Suppressor macrophage (primary cell): ENCODE measurements at places on chromosomes 2 and 18.

DNA sequence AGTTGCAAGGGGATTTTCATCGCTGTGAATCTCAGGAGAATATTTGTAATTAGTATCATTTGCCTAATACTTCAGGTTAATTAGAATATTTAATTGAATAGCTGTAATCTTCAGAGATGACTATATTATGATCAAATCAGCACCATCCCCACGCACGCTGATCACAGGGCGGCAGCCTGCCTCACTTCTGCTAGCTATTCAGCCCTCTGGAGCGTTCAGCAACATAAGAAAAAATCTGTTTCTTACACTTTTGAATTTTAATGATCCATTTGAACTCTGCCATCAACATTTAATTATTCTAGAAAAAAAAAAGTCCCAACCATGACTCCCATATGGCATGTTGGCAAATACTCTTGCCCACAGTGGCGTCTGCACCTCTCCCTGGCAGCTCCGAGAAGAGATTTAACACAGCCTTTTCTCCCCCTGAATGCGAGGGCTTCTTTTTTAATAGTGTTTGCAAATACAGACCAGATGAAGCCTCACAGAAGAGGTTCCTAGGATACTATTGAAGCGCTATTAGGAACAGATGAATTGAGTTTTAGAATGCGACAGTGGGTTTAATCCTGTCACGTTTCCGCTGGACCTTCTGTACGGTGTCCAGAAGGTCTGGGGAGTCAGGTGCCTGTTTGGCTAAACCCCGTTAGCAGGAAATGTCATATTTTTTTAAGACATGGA, 731.9 kb upstream of the SALL3 start:
- no peak for DNase-seq

- DNase-seq, result peak; percentile 81
Observed at GRCh38 chr2:240626531-240627300, 1.4 kb downstream of the GPR35 start.

DNA sequence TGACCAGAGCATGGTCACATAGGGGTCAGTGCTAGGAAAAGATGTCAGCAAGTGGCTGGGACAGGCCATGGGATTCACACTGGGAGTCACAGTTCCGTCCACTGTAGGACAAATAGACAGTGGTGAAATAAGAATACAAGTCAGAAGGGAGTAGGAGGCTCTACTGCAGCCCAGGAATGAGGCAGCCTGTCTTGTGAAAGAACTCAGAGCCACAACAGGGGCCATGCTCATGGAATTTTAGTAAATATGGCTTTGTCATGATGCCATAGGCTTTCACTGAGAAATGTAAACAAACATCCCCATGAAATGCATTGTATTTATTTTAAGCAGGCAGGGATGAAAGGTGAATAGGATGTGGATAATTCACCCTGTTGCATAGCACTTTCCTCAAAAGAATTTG, 504.3 kb downstream of the SOX11 start:
- DNase-seq, result no peak

- DNase-seq, result no peak
Observed at GRCh38 chr18:5962362-5962761, 67.0 kb upstream of the TMEM200C start.

- no peak for DNase-seq
Observed at GRCh38 chr2:216856406-216857065, 3.3 kb downstream of the TNP1 start.

DNA sequence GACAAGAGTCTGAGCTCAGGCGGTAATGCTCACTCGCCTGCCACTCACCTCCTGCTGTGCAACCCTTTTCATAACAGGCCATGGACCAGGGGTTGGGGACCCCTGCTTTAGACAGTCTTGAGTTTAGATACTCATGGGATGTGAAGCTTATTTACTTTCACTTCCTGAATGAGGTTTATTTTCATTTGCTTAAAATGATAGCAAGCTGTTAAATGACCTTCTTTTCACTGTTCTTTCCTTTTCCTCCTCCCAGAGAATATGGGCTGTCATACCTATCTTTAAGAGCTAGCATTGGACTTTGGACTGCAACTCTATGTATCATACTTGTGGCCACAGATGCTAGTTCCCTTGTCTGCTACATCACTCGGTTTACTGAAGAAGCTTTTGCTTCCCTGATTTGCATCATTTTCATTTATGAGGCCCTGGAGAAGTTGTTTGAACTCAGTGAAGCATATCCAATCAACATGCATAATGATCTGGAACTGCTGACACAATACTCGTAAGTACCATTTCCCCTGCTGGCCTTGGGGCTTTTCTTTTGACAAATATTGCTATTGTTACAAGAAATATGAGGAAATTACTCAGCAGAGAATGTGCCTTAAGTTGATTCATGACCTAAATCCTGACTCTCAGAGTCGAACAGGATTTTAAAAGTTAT, 168.5 kb downstream of the DPP4 start:
- peak; percentile 36 for DNase-seq

DNA sequence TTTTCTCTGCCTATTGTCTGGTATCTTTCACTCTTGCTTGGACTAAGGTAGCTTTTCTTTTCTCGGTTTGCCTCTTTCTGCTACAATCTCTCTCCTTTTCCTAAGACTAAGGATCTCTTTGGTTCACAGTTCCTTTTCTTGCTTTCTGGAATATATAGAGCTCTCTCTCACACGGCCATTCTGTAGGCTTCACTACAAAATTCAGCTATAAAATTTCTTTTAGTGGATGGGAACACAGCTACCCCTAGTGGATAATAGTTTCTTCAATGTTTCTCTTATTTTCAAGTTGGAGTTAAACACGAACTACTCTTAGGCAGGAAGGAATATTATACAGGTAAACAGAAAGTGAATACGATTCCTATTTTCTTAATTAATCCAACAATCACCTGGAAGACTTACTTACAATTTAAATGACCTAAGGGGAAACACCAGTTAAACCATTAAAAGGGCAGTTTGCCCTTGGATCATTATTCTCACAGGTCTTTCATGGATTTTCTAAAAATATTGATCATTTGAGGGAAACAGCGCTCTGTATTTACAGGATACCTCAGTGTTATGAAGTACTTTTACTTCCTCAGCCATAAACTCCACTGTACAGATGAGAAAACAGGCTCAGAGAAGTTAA, 140.5 kb downstream of the LRP2 start:
- DNase-seq, result no peak

DNA sequence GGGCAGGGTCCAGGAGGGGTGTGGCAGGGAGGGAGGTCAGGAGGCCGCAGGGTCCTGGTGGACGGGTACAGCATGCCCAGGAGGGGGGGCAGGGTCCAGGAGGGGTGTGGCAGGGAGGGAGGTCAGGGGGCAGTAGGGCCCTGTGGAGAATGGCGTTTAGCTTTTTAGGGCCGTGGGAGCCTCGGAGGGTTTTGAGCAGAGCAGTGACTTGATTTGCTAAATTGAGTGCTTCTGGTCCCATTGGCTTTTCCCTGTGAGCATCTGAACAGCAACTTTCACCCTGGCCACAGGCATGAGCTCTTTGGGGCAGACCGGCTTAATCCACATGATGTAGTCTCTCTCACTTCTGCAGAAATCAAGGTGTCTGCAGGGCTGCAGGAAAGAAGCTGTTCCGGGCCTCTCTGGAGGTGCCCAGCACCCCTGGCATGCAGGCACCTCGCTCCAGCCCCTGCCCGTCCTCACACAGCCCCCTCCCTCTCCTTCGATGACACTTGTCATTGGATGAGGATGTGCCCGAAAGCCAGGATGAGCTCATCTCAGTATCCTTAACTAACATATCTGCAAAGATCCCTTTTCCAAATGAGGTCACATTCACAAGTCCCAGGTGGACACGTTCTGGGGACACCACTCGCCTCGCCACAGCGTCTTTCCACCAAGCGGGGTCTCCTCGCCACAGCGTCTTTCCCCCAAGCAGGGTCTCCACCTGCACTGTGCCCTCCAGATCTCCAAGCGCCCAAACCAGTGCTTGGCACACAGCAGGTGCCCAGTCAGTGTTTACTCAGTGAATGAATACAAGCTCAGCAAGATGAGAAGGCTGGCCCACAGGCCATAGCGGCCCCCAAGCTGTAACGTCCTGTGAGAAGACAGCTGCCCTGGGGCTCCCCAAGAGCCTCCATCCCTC, 94.0 kb downstream of the NDUFA10 start:
- DNase-seq, result no peak

GRCh38 chr2:133726973-133727372, 158.7 kb upstream of the NCKAP5 start:
- DNase-seq, result no peak

- DNase-seq, result no peak
Observed at GRCh38 chr18:44914028-44914427, 233.3 kb downstream of the SETBP1 start.

- no peak for DNase-seq
Observed at GRCh38 chr2:166112193-166112605, 15.6 kb downstream of the SCN1A start.

DNA sequence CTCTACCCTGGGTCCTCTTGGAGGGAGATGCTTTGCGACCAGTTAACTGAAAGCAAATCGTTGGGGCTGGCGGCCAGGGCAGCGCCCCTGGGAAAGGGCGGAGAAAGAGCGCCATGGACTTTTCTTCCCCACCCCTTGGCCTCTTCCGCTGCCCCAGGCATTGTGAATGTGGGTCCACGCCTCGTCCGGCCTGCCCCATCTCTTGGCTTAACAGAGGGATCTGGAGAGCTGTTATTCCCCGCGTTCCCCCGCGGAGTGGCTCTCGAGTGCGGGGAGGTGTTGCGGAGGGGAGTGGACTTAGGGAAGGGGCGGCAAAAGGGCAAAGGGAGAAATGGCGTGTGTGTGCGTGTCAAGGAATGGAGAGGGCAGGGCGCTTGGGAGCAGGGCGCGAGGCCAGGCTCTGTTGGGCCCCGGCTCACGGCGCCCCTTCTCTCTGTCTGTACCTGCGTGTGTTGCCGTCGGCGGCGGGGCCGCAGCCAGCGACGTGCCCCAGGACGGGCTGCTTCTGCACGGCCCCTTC, 6.6 kb downstream of the EMX1 start:
- DNase-seq, result no peak

DNA sequence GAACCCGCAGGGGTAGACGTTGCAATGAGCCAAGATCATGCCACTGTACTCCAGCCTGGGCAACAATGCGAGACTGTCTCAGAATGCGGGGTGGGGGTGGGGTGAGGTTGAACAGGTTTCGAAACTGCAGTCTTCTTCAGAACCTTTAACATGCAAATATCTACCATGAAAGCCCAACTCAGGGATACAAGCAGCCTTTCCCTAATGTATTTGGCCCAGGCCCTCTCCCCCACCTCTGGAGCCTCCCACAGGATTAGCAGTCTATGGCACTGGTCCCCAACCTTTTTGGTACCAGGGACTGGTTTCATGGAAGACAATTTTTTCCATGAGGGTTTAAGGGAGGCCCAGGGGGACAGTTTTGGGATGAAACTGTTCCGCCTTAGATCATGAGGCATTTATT, 53.5 kb downstream of the CCBE1 start:
- no peak for DNase-seq

DNA sequence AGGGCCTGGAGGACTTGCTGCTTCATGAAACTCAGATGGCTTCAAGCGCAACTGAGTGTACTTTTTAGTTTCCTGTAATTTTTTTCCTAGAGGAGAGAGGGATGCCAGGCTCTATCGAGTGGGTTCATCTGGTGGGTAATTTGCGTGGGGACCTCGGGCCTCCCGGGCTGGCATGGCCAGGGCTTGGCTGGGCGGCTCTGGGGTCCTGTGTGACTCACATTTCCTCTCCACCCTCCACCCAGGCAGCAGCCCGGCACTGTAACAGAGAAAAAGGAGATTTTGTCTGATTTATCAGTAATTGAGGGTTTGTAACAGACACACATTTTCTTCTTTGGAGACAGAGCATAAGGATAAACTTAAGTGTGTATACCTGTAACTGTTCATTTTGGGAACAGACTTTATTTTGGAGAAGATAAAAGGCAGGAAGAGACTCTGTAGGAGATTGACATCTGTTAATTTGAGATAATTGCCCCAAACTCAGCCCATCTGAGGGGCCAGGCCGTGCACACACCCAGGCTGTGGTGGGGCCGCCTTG, 64.3 kb downstream of the NFATC1 start:
- DNase-seq, result no peak

- no peak for DNase-seq
Observed at GRCh38 chr2:188475945-188476344, 184.3 kb downstream of the GULP1 start.

DNA sequence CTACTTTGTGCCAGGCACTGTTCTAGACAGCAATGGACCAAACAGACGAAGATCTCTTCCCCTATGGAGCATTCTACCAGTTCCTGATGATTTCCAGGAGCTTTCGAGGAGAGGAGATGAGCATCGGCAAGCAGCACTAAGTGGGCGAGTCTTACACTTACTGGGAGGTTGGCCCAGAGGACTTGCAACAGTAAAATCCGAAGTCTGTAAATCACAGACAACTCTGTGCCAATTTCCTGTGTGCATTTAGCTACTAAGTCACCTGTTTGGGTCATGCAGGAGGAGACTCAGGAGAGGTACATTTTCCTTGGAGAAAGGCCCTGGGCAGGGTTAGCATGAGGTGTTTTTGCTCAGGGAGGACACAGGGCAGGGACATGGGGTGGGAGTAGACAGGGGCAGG, 58.9 kb downstream of the TRPM8 start:
- DNase-seq, result no peak

DNA sequence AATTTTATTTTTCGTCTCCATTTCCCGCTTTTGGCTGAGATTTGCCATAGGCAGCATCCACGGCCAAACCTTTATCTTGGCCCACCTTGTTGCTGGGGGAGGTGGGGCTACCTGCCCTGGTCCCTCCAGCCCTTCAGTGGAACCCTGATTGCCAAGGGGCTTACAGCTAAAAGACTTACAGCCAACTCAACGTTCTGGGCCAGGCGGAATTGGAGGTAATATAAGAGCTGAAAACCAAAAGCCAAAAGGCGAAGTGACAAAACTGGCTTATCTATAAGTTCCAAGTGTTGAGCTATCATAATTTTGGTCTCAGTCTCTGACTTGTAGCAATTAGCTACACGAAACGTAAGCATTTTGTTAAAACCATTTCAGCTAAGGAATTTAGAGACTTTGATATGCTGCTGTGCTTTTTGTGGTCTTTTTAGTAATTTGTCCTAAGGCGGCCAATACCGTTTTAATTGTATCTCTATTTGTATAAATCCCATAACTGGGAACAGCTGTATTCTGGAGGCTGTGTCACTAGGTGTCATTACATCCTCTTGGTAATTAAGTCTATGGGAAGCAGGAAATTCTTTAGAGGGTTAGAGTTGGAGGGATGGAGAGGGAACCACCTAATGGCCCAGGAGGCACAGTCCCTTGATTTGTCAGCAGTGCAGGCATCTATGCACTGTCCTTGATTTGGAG, 24.0 kb downstream of the PDCD1 start:
- no peak for DNase-seq

GRCh38 chr18:59787998-59788790, 91.0 kb upstream of the CCBE1 start:
- no peak for DNase-seq

- no peak for DNase-seq
Observed at GRCh38 chr18:9329471-9329870, 5.1 kb upstream of the TWSG1 start.

DNA sequence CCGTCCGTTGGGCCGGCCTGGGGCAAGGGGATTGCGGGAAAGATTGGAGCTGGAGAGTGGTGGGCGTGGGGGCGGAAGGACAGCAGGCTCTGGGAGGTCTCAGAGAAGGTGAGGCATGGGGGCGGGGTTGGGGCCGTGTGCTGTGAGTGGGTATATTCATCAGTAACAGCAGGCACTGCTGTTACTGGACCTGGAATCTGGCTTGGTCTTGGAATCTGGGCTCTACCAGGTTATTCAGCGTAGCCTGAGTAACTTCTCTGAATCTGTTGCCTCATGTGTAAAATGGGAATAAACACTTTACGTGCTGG, 435 bp downstream of the RNF181 start:
- DNase-seq, result peak; percentile 44

- DNase-seq, result no peak
Observed at GRCh38 chr18:21805771-21806366, 65.3 kb downstream of the MIB1 start.
